ENCODE measurements at places on chromosomes 2 and 18.

DNA sequence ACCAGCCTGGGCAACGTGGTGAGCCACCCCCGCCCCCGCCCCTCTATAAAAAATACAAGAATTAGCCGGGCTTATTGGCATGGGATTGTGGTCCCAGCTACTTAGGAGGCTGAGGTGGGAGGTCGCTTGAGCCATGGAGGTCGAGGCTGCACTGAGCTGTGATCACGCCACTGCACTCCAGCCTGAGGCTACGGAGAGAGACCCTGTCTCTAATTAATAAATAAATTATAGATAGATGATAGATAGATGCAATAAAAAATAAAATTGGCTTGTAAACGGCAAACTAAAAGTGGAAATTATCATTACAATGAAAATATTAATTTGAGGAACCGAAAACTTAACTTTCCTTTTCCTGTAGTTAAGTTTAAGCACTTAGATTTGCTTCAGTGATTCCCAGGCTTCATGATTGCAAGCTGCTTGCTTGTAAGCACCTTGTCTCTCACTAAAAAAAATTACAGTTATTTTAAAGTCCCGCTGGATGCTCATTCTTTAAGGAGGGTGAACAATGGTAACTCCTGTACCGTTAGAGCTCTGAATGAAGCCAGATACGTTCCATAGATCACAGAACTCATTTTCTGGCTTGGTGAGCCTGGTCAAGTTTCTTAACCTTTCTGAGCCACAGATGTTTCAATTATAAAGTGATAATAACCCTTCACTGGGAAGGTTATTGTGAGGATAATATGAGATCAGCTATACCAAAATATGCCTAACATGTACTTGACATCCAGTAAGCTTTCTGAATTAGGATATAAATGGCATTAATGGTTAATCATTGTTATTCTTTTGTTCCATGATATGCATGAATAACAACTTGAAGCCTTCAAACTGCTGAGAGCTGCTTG lies 9.3 kb upstream of the NARS1 start:
- DNase-seq = no peak

- DNase-seq = no peak
Measured at GRCh38 chr2:216651351-216651881, 18.2 kb downstream of the IGFBP2 start.

DNA sequence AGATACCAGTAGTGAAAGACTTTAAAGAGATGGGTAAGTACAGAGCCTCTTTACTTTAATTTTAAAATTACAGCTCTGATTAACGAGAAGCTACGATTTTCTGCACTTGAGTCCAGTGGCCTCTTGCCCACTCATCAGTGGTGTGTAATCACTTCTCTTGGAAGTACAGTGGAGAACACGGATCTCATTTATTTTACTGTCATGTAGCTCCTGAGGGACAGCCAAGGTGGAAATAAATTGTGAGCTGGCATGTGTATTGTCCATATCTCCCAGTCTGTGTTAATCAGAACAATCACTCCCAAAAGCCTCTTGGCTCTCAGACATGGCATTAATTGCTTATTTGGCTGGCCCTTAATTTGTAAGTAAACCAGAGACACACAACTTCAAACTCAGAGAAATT lies 69.4 kb downstream of the LOXHD1 start:
- no peak for DNase-seq

DNA sequence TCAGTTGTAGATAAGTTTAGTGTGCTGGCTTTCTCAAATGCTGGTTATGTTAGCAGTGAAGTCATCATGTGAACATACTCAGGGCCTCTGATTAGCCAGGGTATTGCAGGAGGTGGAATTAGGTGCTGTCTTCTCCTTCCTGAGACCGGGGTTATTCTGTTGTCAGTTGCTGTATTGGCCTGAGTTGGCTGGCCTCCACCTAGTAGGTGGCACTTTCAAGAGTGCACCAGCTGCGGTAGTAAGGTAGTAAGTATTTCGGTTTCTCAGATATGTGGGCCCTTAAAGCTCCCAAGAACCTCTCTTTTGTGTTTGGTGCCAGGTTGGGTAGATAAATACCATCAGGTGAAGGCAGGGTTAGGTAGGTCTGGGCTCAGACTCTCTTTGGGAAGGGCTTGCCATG lies 1430.5 kb upstream of the CELF4 start:
- DNase-seq = no peak

GRCh38 chr2:240480834-240481623 lies 45.6 kb downstream of the GPC1 start:
- DNase-seq = no peak

GRCh38 chr18:11115276-11115675 lies 34.1 kb downstream of the PIEZO2 start:
- no peak for DNase-seq

GRCh38 chr2:234912437-234912836 lies 39.4 kb upstream of the SH3BP4 start:
- no peak for DNase-seq

- DNase-seq = no peak
Measured at GRCh38 chr2:241121008-241121407, 18.9 kb upstream of the MTERF4 start.

Data from HEK293T (cell line).